T-helper 2 cell treated with Interferon-gamma antibody and Interleukin-4, amounts not matched to agents 100 ng/mL and 5 ng/mL, for 36 hours (primary cell): ENCODE measurements at places on chromosomes 6 and 20. TPM values are rescaled to one million over a fixed set of nuclear protein-coding genes. Genes with fewer than 3 reads are reported as not detected.

The SLC16A10 gene
- 1.3 and 2.2 TPM in 2 replicates for total RNA-seq

The COL9A1 gene
- not detected in 2 replicates for total RNA-seq

The THBD gene
- total RNA-seq: not detected in 2 replicates

The TRAPPC3L gene
- not detected in 2 replicates for total RNA-seq
